Stimulated activated CD4-positive, alpha-beta T cell treated with anti-CD3 and anti-CD28 coated beads, TNF-alpha, amount 100 ng/mL, for 1 hour (primary cell): ENCODE measurements at places on chromosomes 5 and 9.
A peak's percentile ranks its signal among the peaks of the same experiment; 100 is the strongest.

- no peak for DNase-seq
These were observed 21.2 kb downstream of the ADAM19 start for GRCh38 chr5:157554179-157555036.

DNA sequence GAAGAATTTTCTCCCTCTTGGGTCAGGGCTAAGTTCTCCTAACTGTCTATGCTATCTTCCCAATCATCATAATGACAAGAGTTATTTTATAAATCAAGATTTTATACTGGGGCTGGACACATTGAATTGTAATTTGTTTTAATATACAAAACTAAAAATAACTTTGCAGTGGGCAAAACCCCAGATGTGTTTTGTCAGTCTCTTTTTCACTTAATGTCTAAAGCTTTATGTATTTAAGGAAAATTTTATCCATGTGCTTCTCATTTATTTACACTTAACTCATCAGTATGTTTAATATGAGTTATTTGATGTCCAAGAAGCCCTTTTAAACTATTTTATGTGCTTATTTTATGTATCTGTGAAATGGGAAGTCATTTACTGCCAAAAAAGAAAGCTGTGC lies 362.8 kb upstream of the ADAMTSL1 start:
- no peak for DNase-seq

GRCh38 chr5:10330511-10331230 lies 22.8 kb upstream of the MARCHF6 start:
- DNase-seq = no peak

- DNase-seq = no peak
These were observed 16.7 kb downstream of the CDHR2 start for GRCh38 chr5:176565760-176566288.

- DNase-seq = no peak
These were observed 1915.7 kb upstream of the CDH9 start for GRCh38 chr5:28954074-28954473.

GRCh38 chr5:25020454-25020853 lies 375.7 kb upstream of the CDH10 start:
- DNase-seq = no peak

- DNase-seq = peak; percentile 51
These were observed 56.3 kb upstream of the GPBP1 start for GRCh38 chr5:57117596-57117995.
